ENCODE measurements at places on chromosomes 11 and 22.

GRCh38 chr11:47333886-47334443, 18.5 kb downstream of the MYBPC3 start:
- no peak for DNase-seq

DNA sequence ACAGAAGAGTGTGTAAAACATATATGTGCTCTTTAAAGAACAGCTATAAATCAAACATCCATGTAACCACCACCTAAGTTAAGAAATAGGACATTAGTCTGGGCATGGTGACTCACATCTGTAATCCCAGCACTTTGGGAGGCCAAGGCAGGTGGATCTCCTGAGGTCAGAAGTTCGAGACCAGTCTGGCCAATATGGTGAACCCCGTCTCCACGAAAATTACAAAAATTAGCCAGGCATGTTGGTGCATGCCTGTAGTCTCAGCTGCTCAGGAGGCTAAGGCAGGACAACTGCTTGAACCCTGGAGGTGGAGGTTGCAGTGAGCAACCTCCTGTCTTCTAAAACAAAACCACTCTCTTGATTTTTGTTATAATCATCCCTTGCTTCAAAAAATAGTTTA, 103.3 kb downstream of the LRRC32 start:
- no peak for DNase-seq

GRCh38 chr22:26558248-26558895, 31.6 kb downstream of the TPST2 start:
- DNase-seq: no peak

GRCh38 chr11:2748814-2749554, 49.2 kb upstream of the KCNQ1OT1 start:
- DNase-seq: no peak

- no peak for DNase-seq
Measured at GRCh38 chr22:50621356-50621880, 6.5 kb downstream of the ARSA start.

- no peak for DNase-seq
Measured at GRCh38 chr11:77444261-77444660, 29.6 kb downstream of the PAK1 start.

- no peak for DNase-seq
Measured at GRCh38 chr11:129414144-129414872, 38.7 kb downstream of the BARX2 start.

DNA sequence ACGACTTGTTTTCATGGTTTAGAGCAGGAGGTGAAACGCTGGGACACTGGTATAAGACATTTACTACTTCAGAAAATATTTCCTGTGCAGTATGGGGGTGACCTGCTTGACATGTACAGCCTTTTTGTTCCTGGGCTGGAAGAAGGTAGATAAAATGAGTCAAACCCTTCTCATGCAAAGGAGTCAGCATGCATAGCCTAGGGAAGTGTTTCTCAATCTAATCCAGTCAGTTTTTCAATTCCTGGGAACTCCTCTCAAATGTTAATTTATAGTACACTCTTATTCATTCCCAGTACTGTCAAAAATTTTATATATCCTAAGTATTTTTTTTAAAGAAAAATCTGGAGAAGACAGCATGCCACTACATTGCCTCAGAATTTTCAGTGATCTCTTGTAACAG, 154.7 kb upstream of the GUCY1A2 start:
- DNase-seq: no peak

DNA sequence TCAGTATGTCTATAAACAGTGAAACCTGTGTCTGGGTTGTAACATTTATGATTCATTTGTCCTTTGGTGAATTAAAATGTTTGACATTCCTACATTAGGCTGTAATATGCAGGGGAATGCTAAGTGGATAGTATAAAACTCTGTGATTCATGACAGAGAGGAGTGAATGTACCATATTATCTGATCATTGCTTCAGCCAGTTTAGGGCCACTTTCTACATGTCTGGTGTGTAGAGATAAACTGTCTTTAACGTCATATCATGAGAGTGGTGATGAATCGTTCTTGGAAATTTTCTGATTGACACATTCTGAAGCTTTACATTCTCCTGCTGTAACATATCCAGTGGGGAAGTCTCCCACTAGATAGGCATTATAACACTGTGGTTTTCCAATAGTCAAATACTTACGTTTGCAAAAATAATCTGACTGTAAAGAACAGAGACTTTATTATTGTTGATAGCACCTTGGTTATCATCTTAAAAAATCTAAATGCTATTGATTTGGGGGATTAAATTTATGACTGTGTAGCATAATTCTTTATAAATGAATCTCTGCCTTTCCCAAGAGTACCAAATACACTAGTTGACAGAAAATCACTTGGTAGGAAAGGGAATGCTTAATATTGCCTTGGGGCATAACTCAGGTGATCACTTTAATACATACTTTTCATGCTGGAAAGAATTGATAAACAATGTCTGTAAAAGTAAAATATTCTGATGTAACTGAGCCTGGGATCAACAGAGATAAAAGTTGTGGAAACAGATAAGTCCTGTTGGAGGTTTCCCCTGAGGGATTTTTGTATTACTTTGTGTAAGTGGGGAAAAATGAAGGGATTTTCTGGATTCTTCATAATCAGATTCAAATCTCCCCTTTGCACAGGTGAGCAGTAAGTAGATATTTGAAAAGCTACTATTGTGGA, 427.9 kb downstream of the JRKL start:
- DNase-seq: peak; percentile 73

- no peak for DNase-seq
Measured at GRCh38 chr11:113971506-113972195, 3.3 kb upstream of the HTR3A start.

- DNase-seq: no peak
Measured at GRCh38 chr11:9740202-9740883, 76.5 kb downstream of the SWAP70 start.

Data from M059J (cell line).